ENCODE measurements at places on chromosomes 11 and 22.

GRCh38 chr22:39683639-39684038 lies 113.1 kb downstream of the CACNA1I start:
- no peak overlapping the region for H3K4me3 ChIP-seq
- H3K4me1 ChIP-seq, result peaks cover 3% of the 10 kb centered on the region
- H3K27ac ChIP-seq, result no peak overlapping the region

GRCh38 chr11:72815110-72815618 lies 953 bp downstream of the ATG16L2 start:
- H3K27ac ChIP-seq, result peak overlapping the region; percentile 85
- peak overlapping the region; percentile 98 for H3K4me3 ChIP-seq
- H3K4me1 ChIP-seq, result peaks cover 36% of the 10 kb centered on the region
- DNase-seq, result no peak
- H3K27me3 ChIP-seq, result no peaks in the 10 kb centered on the region

GRCh38 chr11:64206457-64207255 lies at the start of gene FERMT3:
Gene FERMT3 (plus strand): TSS chr11:64206721. CDS start chr11:64207365, 644 bp downstream.
- no peaks in the 10 kb centered on the region for H3K27me3 ChIP-seq
- H3K36me3 ChIP-seq, result peaks cover 43% of the 10 kb centered on the region
- H3K4me1 ChIP-seq, result peaks cover 30% of the 10 kb centered on the region
- peak; percentile 73 for DNase-seq
- peak within 1 kb of the TSS; percentile 90 for H3K27ac ChIP-seq
- H3K4me3 ChIP-seq, result peak within 1 kb of the TSS; percentile 72

DNA sequence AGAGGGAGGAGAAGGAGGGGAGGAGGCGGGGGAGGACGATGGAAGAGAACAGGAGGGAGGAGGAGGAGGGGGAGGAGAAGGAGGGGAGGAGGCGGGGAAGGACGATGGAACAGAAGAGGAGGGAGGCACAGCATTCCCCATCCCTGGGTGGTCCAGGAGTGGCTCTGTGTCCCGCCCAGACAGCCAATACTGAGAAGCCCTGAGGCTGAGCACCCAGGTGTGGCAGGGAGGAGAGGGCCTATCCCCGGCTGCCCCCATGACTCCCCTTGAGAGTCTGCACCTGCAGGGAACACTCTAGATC lies 717 bp downstream of the MRGPRE start:
- no peaks in the 10 kb centered on the region for H3K27me3 ChIP-seq
- H3K36me3 ChIP-seq, result no peaks in the 10 kb centered on the region
- no peaks in the 10 kb centered on the region for H3K4me1 ChIP-seq
- no peak for DNase-seq

DNA sequence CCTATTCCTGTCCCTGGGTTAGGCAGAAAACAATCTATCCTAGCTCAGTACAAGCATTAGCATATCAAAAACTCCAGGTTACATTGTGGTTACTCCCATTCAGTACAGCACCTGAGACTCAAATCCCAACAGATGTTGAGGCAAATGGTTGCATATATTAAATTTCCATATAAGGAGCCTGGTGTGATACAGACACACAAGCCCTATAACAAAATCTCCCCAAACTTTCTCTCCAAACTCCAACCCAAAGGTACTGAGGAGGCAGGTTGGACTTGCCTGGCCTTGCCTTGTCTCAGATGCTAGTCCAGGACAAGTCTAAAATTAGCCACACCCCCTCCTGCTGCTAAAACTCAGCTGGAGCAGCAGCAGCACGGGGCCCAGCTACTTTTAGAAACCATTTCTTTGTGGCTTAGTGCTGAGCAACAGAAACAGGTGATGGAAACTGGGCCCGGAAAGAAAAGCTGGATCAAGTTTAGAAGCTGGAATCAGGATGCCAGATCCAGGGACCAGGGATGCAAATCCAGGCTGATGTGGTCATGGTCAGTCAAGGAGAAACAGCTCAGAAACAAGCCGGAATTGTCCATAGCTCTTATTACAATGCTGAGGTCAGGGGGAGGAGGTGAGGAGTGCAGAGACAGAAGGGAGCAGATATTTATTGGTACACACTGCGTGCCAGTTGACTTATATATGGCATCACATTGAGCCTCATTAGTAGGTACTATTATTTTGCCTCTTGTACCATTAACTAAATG lies 73.7 kb upstream of the AMOTL1 start:
- no peak overlapping the region for H3K4me3 ChIP-seq
- no peak for DNase-seq
- H3K36me3 ChIP-seq, result no peaks in the 10 kb centered on the region
- H3K27ac ChIP-seq, result no peak overlapping the region
- no peaks in the 10 kb centered on the region for H3K27me3 ChIP-seq

- peak; percentile 55 for DNase-seq
- H3K4me1 ChIP-seq, result peaks cover 9% of the 10 kb centered on the region
- no peak overlapping the region for H3K27ac ChIP-seq
- H3K4me3 ChIP-seq, result no peak overlapping the region
- no peaks in the 10 kb centered on the region for H3K36me3 ChIP-seq
- H3K27me3 ChIP-seq, result no peaks in the 10 kb centered on the region
Measured at GRCh38 chr11:67053896-67054329, 2.7 kb upstream of the RHOD start.

DNA sequence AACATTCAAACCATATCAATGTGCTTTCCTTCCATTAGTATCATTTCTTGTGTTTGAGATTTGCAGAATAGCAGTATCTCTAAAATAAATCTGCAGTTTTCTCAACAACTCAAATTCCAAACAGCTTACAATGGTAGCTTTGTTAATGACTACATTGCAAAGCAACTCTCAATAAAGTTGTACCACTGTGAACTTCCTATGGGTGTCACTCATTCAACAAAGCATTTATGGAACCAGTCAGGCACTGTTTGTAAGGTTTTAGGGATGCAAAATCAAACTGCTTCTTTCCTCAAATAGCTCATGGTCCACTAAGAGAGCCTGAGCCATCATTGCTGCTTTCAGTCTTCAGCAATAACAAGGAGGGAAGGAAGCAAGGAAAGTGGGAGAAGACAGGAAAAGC lies 91.0 kb downstream of the CCDC83 start:
- no peaks in the 10 kb centered on the region for H3K36me3 ChIP-seq
- no peak overlapping the region for H3K4me3 ChIP-seq
- no peaks in the 10 kb centered on the region for H3K27me3 ChIP-seq
- no peaks in the 10 kb centered on the region for H3K4me1 ChIP-seq
- H3K27ac ChIP-seq, result no peak overlapping the region
- no peak for DNase-seq

DNA sequence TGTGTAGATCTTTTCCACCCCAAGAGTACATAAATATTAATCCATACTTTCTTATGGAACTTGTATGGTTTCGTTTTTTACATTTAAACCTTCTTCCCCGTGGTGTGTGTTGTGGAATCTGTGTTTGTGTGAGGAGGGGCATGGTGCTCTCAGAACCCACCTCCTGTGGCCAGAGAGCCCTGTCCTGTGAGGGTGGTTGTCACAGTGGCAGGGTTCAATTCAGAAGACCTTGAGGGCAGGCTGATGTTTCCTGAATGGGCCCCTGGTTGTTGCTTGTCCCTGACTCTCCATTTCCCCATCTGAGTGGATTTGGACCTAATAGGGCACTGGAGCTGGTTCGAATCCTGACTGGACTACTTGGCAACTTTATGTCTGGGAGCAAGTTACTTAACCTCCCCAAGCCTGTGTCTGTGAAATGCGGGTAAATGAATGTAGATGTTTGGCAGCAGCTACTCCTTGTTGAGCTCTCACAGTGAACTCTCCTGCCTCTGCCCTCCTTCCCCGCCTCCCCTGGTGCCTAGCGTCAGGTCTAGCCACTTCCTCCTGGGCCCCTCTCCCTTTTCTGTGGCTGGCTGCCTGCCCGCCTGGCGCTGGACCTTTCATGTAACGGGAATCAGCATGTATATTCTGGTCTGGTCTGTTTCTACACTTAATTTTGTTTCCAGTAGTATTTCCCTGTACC lies 7.3 kb downstream of the NEAT1 start:
- no peaks in the 10 kb centered on the region for H3K27me3 ChIP-seq
- no peaks in the 10 kb centered on the region for H3K36me3 ChIP-seq
- peak overlapping the region; percentile 55 for H3K4me3 ChIP-seq
- peak; percentile 58 for DNase-seq

DNA sequence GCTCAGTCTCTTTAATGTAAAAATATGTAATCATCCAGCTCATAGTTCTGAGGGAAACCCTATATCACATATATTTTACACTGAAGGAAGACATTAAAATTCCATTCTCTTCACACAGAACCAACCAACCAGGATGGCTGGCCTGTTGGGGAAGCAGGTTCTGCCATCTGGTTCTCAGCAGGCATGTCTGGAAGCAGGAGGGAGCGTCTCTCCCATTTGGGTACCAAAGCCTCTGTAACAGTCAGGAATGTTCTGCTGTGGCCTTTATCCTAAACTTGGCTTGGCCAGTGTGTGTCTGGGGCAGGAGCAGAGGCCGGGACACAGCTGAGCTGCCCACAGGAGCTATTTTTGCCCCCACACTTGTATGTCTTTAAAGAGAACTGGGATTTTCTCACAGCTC lies 29.2 kb downstream of the SGSM3 start:
- peak overlapping the region; percentile 96 for H3K27ac ChIP-seq
- no peaks in the 10 kb centered on the region for H3K36me3 ChIP-seq
- H3K27me3 ChIP-seq, result no peaks in the 10 kb centered on the region

GRCh38 chr11:26859416-26859815 lies 134.5 kb upstream of the FIBIN start:
- no peak for DNase-seq
- H3K27me3 ChIP-seq, result no peaks in the 10 kb centered on the region
- no peak overlapping the region for H3K27ac ChIP-seq
